ENCODE measurements at places on chromosomes 16 and 17.

DNA sequence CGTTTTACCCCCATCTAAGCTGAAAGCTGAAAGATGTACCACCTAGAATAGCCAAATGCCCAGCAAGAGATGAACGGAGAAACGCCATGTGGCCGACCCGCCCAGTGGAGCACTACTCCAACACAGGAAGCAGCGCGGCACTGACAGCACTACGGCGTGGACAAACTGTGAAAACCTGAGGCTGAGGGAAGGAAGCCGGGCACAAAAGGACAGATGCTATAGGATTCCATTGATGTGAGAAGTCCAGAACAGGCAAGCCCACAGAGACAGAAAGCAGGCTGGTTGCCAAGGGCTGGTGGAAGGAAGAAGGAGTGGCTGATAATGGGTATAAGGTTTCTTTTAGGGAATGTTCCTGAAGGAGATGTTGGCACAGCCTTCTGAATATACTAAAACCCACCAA lies 29.4 kb upstream of the SLC38A8 start:
- DNase-seq, result no peak

DNA sequence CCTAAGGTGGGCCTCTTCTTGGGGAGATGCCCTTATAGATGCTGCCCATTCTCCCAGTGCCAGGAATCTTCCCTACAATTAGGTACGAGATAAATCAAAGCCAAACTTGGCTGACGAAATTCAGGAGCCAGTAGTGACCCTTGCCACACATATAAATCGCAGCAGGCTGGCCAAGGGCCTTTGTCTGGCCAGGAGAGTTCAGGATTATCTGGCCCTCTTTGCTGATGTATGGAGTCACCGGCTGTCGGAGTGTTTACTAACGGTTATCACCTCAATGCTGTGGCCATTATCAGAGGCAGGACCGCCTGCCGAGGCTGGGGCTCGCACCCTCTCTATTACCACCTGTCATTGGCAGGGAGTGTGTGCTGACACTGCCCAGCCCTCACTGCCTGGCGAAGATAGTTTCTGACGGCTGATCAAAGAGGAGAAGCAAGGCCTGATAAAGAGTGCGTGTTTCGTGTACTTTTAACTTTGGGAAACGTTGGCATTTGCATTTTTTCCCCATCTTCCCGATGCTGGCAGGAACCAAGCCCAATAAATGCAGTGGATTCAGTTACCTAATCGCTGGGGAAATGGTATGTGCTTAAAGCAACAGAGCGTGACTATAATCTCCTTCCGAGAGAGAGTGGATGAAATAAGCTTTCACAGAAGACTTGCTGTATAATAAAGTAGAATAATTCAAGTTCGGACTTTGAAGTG lies 32.8 kb upstream of the TBX2 start:
- no peak for DNase-seq

DNA sequence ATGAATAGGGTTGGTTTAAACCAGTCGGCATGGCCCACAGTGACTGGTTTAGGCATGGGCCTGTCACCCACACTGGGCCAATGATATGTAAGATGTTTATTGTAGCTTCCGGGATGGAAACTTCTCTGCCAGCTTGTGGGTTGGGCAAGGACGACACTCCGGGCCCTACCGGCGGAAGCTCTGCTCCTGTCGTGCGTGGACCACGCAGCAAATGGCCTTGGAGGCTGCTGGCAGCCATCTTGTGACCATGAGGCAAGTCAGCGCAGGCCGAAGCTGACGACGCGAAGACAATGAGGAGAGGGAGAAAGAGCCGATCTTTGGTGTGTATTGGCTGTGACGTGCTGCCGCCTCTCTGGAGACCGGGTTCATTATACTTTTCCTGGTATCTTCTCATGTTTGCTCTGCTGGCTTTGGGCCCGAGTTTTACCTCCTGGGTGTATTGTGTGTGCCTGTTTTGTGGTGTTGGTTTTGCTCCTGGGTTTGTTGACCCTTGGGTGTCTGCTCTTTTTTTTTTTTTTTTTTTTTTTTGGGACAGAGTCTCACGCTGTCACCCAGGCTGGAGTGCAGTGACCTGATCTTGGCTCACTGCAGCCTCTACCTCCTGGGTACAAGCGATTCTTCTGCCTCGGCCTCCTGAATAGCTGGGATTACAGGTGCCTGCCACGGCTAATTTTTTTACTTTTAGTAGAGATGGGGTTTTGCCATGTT lies 15.4 kb downstream of the SLC25A10 start:
- no peak for DNase-seq

DNA sequence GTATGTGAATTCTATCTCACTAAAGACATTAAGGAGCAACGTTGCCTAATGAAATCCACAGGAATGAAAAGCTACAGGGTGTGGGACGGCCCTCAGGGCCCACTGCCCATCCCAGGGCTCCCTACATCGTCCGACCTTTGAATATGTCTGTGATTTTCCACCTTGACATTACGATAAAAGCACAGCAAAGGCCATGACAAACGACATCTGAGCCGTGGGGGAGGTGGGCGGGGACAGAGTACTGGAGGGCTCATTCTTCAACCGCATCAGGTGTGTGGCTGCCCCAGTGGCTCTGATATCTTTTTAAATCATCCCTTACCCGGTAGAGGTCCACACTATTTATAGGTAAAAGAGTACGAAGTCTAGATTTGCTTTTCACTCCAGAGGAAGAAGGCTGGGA lies 35.1 kb downstream of the LMF1 start:
- no peak for DNase-seq

GRCh38 chr16:28473714-28474265 lies 1.7 kb upstream of the NPIPB7 start:
- DNase-seq, result no peak

- no peak for DNase-seq
Observed at GRCh38 chr17:2786176-2786881, 9.9 kb upstream of the RAP1GAP2 start.

DNA sequence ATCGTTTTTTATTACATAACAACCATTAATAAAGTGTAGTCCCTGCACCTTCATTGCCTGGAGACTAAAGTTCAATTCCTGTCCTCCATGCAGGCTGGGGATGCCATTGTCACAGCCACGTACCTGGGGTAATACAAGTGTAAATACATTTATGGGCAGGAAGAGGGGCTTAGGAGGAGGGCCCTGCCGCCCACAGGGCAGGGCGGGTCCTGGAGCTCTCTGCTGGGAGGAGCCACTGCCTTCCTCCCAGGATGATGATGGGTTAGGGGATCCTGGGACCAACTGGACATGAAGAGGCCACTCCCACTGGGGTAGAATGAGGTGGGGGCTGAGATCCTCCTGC lies 44.1 kb upstream of the SLC38A10 start:
- no peak for DNase-seq
